Stimulated activated CD4-positive, alpha-beta T cell treated with anti-CD3 and anti-CD28 coated beads, TNF-alpha, amount 100 ng/mL, for 1 hour (primary cell): ENCODE measurements at places on chromosomes 3 and 15.
A peak's percentile ranks its signal among the peaks of the same experiment; 100 is the strongest.

DNA sequence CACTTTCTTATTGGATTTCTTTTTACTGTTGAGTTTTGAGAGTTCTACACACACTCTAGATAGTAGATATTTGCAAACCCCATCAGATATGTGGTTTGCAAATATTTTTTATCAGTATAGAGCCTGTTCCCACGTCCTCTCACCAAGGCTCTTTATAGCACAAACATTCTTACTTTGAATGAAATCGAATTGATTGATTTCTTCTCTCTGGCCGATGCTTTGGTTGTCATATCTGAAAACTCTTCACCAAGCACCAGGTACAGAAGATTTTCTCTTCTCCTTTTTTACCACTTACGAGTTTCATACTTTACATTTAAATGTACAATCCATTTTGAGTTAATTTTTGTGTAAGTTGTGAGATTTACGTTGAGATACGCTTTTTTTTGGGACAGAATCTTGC is 163.4 kb downstream of the PTPRG start:
- no peak for DNase-seq

- no peak for DNase-seq
These were observed 41.1 kb downstream of the CYFIP1 start for GRCh38 chr15:22939051-22939450.

DNA sequence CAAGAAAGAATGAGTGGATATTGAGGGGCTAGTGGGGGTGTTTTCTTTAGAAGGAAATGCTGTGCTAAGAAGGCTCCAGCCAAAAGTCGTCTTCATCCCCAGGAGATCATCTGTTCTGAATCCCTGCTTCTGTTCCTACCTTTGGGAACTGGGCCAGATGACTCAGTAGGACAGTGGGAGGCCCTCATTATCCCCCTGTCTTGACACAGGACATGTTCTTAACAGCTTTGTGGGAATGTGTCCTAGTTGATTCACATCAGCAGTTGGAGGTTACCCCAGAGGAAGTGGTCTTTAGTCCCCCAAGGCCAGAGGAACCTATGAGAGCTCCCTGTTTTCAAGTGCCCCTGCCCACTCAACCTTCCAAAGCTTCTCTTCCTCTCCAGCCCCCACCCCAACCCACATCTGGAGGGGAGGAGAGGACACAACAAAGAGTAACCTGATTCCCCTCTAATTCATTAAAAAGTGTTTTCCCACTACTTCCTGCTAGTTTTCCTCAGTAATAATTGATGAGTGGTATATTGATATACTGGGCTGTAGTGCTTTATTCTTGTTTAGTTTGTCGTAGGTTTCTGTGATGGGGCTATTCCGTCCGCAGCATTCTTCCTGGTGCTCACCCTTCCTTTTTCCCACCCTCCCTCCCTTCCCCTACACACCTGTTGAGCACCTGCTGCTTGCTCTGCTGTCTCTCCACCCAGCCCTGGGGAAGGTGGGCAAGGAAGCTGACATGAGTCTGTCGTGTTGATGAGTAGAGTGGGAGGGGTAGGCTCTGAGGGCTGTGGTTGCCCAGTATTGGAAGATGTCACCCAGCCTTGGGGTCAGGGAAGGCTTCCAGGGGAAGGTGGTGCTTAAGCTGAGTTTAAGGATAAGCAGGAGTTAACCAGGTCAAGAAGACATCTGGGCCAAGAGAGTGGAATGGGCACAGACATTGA is 9.3 kb downstream of the PXYLP1 start:
- DNase-seq: no peak

DNA sequence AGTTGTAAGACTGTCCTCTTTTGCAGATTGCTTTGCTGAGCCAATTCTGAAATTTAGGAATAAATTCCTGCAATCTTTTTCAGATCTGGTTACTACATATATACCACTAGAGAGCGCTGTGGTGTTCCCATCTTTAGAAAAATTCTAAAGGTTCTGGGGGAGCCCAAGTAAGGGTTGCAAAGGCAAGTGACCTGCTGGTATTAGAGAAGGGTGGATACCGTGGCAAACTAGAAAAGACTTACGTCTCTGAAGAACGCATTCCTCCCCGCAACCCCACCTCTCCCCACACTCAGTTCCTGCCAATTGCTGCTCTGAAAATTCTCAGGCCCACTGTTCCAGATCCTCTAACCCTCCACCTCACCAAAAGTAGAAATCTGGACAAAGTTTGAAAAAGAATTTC is 48.5 kb downstream of the EFHB start:
- no peak for DNase-seq

- DNase-seq: no peak
These were observed 130.9 kb upstream of the SATB1 start for GRCh38 chr3:18556001-18556408.

DNA sequence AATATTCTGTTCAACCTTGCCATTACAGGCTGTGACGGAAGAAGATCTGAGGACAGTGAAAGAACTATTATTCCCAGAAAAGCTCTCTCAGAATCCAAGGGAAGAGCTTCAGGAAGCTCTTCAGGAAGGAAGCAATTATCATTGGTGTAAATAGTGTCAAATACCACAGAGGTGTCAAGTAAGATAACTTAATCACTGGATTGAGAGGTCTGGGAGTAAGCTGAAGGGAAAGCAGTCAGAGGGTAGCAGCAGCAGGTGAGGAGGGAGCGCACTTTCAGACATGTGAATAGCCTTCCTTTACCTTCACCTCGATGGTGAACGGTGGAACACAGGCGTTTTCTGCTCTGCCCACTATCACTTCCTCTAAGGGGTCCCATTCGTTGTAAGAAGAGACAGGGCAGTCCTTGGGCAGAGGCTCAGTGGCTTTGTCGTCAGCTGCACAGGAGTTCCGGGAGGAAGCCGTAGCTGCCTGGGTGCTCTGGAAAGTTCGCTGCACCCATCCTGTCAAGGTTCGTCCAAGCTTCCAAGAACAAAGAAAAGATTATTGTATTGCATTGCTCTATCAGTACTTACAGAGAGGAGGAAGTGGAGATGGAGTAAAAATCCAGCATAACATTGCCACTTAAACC is 1.9 kb downstream of the GATM start:
- no peak for DNase-seq

DNA sequence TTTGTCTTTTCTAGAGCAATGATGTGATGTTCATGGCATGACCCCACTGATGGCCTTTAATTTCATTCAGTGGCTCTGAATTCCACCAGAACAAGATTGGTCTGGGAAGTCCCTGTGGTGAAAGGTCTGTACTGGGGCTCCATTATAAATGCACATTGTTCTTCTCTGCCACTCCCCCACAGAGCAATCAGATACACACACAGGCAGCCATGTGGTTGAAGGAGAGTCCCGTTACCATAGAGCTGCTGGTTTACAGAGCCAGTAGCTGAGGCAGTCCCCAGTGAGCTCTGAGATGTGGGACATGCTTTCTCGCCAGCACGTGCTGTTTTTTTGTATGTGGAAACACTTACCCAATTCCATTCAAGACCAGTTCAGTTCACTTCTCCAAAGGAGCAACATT is 172.7 kb upstream of the TRIM42 start:
- no peak for DNase-seq

GRCh38 chr3:134338516-134339261 is 35.6 kb downstream of the AMOTL2 start:
- no peak for DNase-seq

DNA sequence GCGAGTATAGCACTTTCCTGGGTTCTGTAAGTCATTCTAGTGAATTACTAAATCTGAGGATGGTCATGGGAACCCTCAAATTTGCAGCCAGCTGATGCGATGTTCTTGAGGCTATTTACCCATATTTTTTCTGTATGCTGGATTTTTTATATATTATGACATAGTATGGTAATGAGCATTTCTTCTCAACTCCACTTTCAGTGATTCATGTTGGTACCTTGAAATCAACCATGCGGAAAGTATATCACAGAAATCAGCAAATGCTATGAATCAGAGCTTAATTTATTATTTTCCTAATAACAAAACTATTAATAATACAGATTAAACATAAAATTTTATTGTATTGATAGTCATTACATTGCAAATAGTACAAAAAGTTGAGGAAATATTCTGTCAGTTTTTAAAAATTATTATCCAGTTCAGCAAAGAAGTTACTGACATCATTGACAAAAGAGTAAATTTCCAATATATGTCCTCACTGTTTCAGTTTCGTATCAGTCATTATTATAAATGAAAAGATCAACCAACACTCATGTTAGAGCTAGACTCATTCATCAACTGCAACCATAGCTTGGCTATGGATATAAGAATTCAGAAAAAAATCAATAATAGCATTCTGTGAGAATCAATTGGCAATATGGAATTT is 164.3 kb upstream of the SETMAR start:
- no peak for DNase-seq

DNA sequence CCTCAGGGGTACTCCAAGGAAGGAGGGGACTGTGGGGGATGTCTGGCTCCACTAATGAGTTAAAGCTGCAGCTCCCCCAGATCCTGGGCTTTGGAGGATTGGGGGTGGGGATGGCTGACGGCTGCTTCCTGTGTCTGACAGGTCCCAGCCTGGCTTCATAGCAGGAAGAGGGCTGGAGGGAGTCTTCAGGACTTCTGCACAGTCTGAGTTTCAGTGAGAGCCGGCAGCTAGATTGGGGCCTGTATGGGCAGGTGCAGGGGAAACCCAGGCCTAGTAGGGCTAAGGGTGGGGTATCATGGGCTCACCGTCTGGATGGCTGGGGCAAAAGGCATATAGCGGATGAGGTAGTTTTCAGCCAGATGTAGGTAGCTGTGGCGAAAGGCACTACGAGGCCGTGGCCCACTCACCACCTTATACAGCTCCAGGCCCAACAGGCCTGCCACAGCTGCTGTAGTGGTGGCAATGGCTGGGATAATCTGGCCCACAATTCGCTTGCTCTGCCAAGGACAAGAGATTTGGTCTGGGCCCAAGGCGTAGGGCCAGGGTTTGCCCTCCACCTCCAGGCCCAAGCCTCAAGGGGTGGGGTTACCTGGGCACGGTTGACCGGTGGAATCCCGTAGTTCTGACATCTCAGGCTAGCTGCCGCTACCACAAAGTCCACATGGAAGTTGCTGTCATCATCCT is 4.5 kb downstream of the INKA1 start:
- DNase-seq: no peak

GRCh38 chr3:9441501-9442221 is 44.2 kb downstream of the SETD5 start:
- no peak for DNase-seq

DNA sequence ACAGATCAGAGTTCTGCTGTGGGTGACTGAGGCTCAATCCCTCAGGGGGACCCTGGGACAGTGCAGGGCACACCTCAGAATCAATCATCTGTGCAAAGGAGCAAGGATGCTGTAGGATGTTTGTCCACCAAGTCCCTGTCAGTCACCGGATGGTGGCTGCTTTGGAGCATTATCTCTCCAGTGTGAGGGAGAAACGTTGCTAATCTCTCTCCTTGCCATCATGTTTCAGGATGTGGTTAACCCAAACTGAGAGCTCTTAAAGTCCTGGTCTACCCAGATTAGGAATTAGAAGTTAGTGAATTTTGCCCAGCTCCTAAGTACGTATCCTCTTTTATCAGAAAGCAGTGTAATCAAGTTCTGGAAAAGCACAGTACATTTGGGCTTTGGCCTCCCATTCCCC is 26.2 kb upstream of the LRRC3B start:
- DNase-seq: no peak

DNA sequence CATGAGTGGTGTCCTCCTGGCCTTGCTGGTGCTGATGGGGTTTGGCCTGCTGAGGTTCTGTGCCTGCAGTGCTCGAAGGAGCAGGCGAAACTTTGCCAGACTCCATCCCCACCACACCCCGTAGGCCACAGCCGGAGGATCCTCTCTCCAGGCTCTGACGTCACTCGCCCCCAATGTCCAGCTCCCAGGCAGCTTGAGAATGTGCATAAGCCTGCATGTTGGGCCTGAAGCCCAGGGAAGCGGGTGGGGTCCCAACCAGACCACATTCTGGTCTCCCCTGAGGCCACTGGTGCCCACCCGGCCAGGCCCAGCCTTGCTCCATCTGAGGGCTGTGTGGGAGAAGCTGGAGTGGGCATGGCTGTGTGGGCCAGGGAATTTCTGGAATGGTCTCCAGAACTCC is 109.8 kb downstream of the ASB7 start:
- DNase-seq: no peak

GRCh38 chr3:27659279-27660021 is 62.7 kb downstream of the EOMES start:
- peak; percentile 14 for DNase-seq

- DNase-seq: no peak
These were observed 40.8 kb upstream of the CD47 start for GRCh38 chr3:108131475-108132134.

DNA sequence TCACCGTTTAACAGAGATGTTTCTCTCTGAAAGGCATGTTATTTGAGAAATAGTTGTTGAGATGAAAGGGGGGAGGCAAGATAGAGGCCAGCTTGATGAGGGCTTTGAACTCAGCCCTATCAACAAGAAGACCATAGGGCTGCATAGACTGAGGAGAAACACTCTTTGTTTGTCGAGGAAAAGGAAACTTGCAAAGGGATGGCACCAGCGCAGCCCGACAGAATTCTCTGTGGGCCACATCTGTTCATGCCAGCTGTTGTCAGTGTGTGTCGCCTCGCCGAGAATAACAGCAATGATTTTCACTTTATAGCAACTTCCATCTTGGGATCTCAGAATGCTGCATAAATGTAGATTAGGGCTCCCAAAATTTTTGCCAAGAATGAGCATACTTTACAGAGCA is 478.3 kb upstream of the TPRG1 start:
- DNase-seq: no peak

DNA sequence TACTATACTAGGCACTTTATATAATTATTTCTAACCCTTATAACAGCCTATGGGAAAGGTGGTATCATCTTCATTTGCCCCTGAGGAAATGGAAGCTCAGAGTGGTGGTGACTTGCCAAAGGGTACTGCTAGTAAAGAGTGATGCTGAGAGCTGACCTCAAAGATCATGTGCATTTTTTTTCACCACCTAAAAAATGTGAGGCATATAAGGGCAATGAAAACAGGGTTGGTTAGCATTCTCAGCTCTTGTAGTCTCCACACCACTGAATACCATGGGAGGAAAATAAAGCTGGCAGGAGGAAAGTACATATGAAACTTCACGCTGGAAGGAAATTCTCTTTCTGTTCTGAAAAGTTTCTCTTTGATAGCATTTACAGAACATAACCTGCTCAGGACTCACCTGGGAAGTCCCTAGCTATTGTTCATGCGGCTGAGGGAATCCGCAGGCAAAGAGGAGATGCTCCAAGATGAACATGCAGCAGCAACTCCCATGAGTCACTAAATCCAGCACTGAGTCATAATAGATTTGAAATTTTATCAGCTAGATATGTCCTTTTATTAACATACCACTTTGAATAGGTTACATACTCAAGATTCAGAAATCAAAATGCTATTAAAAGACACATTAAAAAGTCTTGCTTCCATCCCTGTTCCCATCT is 17.3 kb downstream of the FAIM start:
- no peak for DNase-seq

GRCh38 chr3:141440942-141441341 is 45.9 kb upstream of the RASA2 start:
- DNase-seq: no peak

GRCh38 chr3:157531771-157532170 is 28.6 kb upstream of the VEPH1 start:
- no peak for DNase-seq

DNA sequence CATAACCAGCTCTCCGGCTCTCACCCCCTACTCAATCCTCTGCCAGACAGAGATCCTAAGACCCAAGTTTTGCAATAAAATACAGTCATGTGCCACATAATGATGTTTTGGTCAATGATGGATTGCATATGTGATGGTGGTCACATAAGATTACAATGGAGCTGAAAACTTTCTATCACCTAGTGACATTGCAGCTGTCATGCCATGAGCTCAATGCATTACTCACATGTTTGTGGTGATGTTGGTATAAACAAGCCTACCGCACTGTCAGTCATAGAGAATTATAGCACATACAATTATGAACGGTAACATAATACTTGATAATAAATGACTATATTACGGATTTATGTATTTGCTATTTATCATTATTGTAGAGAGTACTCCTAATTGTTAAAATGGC is 26.9 kb upstream of the SAMMSON start:
- no peak for DNase-seq
